HEK293T (cell line): ENCODE measurements at places on chromosomes 6 and 20.

GRCh38 chr6:11386323-11386722, 151.2 kb upstream of the TMEM170B start:
- DNase-seq = no peak

GRCh38 chr6:137740967-137741761, 125.9 kb upstream of the TNFAIP3 start:
- peak; percentile 27 for DNase-seq

GRCh38 chr20:52104546-52105441, 86.8 kb downstream of the ZFP64 start:
- peak; percentile 76 for DNase-seq

- DNase-seq = peak; percentile 64
These were observed 78.3 kb upstream of the CTNNBL1 start for GRCh38 chr20:37615340-37616109.

DNA sequence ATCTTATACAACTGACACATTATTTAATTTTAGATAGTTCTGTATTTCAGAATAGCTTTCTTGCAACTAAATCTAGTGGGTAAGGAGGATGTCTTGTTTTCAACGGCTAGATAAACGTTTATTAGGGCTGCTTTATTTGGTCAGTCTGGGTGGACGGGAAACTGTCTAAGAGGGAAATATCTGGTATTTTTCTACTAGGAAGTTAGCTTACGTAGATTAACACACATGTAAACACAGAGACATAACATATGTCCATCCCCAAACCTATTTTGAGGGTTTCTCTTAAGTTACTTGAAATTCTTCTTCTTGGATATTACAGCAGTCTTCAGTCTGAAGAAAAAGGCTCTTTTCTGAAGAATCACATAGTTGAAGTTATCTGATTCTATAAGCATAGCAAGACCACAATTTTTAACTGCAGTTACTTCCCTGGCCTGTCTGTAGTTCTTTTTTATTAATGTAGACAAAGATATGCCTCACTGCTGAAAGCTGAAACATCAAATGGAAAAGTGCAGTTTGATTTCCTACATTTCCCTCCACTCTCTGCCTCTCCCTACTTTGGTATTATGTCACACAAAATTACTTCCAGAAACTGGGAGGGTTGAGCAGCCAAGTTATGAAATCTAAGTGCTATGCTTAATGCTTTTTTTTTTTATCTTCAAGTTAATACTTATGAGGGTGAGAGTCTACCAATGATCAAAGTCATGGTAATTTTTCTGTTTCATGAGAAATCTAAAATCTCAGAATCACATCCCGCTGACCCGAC, 37.4 kb downstream of the PLAGL1 start:
- DNase-seq = no peak

DNA sequence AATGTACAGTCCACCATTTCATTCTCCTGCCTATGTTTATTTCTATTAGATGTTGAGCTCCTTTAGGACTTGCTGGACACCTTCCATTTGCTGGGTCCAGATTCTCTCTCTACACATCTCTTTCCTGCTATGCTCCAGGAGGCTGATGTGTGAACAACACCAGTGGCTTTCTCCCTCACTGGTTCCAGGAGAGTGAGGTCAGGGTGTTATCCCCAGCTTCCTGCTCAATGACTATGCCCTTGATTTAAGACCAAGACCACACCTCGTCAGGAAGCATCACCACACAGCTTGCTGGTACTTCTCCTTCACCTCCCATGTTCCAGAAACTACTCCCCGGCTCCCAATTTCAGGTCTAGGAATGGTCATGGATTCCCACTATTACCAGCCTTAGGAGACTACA, 31.3 kb upstream of the E2F3 start:
- no peak for DNase-seq

GRCh38 chr6:16031278-16031981, 97.5 kb upstream of the MYLIP start:
- no peak for DNase-seq

- no peak for DNase-seq
These were observed 4.2 kb downstream of the TPD52L1 start for GRCh38 chr6:125157725-125158124.

DNA sequence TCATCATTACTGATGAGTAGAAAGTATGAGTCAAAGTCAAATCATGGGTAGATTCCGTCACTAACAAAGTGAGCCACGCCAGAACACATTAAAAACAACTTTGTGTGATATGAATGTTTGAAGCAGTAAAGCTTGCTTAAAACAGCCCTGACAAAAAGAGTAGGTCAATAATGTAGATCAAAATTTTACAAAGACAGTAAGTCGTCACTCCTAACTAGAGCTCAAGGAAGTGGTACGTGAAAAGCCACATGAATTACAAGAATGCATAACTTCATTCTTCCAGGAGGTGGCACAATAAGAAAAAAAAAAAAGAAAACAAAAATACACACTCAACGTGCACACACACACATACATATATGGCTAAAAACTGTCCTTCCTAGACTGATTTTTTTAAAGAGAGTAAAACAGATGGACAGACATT, 69.9 kb downstream of the HACE1 start:
- peak; percentile 16 for DNase-seq

GRCh38 chr6:147772724-147773123, 264.2 kb downstream of the SAMD5 start:
- no peak for DNase-seq

DNA sequence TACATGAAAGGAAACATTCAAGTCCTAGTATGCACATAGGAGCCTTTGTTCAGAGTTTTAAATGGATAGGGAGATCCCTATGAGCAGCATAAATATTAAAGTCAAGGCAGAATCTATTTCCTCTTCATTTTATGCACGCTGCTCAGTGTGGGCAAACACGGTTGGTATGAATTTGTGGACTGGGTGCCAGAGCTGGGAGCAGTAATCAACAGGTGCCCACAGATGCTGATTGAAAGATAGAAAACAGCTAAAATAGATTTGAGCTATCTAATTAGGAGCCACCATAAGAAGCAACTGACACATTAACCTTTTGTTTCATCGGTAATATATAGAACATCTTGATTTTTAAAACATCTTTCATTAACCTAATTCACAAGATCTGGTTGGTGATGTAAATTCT, 175.5 kb downstream of the EYS start:
- no peak for DNase-seq

- no peak for DNase-seq
These were observed 495.2 kb upstream of the FLRT3 start for GRCh38 chr20:14832630-14833029.

DNA sequence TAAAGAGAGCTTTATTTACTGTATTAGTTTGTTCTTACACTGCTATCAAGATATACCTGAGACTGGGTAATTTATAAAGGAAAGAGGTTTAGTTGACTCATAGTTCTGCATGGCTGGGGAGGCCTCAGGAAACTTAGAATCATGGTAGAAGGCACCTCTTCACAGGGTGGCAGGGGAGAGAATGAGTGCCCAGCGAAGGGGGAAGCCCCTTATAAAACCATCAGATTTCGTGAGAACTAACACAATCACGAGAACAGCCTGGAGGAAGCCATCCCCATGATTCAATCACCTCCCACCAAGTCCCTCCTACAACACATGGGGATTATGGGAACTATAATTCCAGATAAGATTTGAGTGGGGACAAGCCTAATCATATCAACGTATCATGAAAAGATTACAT, 27.2 kb downstream of the ARID1B start:
- no peak for DNase-seq

DNA sequence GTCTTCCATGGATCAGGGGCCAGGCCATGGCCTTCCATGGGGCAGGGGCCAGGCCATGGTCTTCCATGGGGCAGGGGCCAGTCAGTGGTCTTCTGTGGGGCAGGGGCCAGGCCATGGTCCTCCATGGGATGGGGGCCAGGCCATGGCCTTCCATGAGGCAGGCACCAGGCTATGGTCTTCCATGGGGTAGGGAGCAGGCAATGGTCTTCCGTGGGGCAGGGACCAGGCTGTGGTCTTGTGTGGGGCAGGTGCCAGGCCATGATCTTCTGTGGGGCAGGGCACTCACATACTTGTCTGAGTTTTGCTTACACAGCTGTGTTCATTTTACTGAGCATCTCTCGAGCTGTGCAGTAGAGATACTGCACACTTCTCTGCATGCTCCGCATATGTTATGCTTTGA, 57.3 kb upstream of the THBS2 start:
- no peak for DNase-seq

- no peak for DNase-seq
These were observed 101.4 kb downstream of the LRFN2 start for GRCh38 chr6:40485795-40486194.

DNA sequence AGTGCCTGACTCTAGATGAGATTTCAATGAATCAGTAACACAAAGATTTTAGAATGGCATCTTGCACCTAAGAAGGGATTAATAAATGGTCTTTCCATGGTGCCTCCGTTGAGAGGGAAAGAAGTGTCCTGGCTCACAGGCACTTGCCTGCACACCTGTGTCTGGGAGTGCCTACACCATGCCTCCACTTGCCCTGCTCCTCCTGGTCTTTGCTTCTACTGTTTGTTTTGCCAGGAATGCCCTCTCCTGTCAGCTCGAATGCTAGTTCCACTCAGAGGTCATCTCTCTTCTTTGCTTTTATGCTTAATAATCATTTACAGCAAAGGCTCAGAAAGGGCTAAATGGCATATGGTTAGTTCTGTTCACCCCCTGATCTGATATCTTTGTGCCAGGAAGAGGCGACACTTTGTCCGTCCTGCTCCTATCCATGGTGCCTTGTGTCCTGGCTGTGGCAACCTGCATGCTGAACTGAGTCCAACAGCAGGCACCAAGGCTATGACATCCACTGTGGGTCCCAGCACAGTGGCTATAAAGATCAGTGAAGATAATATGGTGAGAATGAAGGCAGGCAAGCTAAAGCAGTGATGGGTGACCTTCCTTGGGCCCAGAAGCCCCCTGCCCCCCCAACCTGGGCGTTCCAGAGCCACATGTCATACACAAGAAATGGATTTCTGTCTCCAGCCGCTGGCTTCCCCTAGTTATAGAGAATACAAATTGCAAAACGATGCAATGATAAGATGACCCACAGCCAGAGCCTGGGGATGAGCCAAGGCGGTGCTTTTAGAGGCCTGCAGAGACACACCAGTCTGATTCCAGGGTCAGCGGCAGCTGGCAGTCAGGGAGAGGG, 1.4 kb downstream of the C6orf132 start:
- DNase-seq = no peak

DNA sequence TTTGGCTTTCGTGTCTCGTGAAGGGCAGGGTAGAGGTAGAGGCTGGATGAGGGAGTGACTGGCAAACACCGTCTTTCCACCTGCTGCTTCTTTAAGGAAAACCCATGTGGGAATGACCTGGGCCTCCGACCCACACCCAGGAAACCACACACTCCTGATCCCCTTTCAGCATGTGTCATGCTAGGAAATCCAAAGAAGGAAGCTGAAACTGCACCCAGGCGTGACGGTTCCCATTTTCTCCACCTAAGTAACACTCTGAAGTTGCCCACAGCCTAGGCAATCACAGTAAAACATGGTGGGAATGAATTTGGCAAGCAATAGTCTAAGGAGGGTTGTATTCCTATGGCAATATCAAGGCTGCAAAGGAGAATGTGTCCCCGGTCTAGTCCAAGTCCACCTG, 538.4 kb upstream of the NOX3 start:
- no peak for DNase-seq

DNA sequence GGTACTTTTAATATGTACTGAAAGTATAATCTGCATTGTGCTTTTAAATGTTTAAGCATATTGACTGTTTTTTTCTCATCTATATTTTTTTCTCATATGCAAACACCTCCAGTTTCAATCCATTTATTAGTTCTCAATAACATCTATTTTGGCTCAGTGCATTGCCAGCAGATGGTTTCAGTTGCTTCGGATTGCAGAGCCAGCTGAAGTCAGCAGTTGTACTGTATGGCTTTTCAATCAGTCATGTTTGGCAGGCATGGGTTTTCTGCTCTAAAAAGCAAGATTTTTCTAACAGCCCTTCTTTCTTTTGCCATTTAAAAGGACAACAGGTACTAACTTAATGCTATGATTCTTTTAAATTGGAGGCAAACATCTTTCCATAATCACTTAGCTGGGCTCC, 121.2 kb downstream of the CD109 start:
- DNase-seq = no peak

DNA sequence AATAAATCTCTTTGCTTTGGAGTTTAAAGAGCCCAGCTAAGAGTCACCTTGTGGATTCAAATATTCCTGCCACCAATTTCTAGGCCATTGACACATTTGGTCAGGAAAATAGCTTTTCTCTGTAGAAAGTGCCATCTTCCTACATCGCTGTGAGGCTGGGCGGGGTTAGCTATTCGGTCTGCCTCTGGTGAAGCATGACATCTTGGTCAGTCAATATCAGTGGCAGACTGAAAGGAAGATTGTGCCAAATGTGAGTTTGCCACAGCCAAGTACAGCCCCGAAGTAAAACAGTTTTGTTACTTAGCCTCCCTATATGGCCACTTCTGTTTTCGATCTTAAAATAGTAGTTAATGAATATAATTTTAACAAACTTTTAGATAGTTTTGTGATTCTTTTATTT, 65.5 kb upstream of the FABP7 start:
- no peak for DNase-seq
